ENCODE measurements at places on chromosomes 2 and 18.
A peak's percentile ranks its signal among the peaks of the same experiment; 100 is the strongest.

- DNase-seq = peak; percentile 52
Measured at GRCh38 chr2:42105330-42106256, 57.8 kb downstream of the PKDCC start.

DNA sequence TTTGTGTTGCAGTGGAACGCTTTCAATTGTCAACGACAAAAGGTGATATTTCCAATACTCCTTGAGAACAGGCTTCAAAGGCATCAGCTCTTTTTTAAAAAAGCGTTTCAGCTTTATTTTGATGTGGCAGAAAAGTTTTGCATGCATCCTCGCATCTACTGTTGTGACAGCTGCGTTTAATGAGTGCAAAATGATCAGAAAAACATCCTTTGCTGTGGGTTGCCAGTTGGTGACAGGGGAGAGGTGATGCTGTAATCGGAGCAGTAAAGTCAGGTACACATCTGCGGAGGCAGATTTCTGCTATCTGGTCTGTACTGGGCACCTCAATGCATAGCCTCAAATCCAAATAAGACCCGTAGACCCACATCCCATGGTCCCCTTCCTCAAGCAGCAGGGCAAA lies 91.9 kb upstream of the POU3F3 start:
- no peak for DNase-seq

DNA sequence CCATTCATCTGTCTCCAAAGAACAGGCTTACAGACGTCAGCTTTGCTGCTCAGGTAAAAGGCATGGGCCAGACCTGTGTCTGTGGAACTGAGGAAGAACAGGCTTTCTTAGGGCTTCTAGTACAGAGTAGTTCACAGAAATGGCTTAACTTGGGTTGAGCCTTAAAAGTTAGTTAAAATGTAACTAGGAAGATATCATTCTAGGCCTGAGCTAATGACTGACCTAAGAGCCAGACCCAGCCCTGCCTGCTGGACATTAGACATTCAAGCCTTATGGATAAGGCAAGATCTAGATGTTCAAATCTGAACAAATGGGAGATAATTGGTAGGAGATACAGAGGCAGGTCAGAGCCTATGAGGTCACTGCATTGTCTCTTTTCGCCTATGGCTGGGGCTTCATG lies 73.9 kb upstream of the SLC14A2 start:
- DNase-seq = no peak

- DNase-seq = no peak
Measured at GRCh38 chr18:35547008-35547605, 34.4 kb upstream of the GALNT1 start.

GRCh38 chr18:5625076-5625475 lies 81.3 kb upstream of the EPB41L3 start:
- DNase-seq = no peak

DNA sequence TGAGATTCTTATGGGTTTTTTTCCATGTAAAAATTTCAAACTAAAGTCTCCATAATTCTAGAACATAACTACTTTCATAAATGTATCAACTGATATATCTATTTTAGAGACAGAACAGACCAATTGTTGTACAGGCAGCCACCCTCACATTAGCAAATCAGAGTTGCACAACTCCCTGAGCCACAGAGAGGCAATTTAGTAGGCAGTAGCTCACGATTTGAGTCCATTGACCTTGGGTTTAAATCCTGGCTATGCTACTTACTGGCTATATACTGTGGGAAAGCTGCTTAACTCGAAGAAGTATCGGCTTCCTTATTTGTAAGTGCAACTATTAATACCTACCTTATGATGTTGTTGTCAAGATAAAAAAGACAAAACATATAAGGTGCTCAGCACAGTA lies 16.2 kb downstream of the MTIF2 start:
- no peak for DNase-seq

- DNase-seq = no peak
Measured at GRCh38 chr2:47205576-47206141, 50.6 kb upstream of the STPG4 start.

DNA sequence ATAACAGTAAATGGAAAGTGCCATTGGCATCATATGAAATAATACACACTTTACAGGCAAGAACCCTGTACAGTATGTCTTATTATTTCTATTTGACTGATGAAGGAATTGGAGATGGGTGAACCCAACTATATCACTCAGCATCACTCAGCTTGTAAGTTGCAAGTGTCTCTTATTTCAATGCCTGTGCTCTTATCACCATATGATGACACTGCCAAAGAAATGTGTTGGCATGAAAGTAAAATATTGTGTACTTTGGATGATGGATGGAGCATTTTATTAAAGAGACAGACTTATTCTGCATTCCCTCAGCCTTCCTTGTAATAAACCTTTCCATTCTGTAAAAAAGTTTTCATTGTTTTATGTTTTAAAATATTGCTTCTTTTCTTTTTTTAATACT lies 927.5 kb upstream of the VRK2 start:
- DNase-seq = no peak

DNA sequence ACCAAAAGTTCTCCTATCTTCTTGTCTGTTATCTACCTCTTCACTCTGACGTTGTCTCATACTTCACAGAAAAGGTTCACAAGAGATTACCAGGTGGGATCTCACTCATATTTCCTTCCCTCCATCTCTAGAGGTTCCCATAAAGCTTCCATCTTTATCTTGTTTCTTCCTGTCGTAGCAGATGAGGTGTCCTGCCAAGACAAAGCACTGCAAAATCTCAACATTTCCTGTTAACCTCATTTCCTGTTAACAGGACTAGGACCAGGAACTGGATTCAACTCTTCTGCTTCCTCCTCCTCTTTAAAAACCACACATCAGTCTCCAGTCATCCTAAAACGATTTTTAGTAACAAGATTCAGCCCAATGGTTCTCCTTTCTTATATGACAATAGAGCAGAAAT lies 512.8 kb upstream of the NRP2 start:
- DNase-seq = no peak

- no peak for DNase-seq
Measured at GRCh38 chr2:98883780-98884211, 52.2 kb downstream of the CRACDL start.

DNA sequence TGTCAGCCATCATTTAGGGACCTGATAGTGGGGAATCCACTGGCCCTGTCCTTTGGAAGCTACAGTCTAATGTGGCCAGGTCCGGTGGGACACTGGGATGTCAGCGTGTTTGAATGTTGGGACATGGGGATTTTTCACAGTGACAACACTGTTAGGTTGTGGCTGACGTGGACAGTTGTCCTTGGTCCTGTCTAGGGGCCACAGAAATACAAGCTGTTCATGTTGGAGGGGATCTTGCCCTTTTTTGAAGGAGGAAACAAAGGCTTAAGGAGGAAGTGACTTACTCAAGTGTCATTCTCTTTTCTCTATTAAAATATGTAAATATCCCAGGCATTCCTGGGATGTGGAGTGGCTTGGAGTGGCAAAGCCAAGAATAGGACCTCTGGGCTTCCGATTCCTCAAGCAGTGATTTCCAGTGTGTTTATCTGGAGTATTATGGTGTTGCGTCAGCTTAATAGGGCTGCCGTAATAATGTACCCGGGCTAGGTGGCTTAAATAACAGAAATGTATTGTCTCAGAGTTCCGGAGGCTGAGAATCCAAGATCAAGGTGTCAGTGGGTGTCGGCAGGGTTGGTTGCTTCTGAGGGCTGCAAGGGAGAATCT lies 8.5 kb downstream of the ACOXL start:
- DNase-seq = no peak

GRCh38 chr2:180799141-180799540 lies 181.3 kb upstream of the UBE2E3 start:
- DNase-seq = no peak

DNA sequence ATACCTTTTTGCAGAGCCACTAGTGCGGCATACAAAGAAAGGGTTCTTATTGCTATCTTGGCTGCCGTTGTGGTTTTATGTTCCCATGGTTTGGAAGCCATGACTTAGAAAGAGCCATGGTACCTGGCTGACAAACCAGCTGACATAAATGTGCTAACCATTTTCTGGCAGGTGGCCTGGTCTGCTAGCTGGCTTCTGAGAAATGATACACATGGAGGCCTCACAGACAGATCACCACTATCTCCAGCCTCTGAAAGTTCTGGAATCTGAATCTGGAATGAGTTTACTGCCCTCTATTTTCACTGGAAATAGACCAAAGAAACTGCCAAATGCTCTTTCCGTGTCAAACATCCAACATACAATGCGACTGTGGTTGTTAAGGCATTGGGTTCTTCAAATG lies 123.7 kb downstream of the QPCT start:
- DNase-seq = peak; percentile 23

DNA sequence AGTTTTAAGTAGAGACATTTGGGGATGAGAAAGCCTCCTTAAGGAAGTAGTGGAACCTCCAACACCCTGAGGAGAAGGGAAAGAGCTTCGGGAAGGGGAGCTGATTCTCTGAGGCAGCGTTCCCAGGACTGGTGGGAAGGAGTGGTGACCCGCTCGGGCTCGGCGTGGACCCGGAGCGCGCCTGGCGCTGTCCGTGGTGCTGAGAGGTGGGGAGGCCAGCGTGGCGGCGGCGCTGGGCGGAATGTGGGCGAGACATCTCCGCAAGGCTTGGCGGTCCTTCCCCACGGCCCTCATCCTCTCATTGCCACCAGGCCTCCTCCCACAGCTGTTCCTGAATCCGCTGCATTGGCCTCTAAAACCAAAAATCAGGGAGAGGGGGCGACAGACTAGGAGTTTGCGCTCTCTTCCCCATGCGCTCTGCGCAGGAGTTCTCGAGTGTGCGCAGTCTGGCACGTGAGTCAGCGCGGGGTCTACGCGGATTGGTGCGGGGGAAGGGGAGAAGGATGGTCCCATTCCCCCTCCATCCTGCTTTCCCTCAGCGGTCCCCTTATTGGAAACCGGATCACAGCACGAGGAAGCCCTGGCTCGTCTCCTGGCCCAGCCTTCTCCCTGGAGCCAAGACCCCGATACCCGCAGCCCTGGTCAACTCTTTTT lies 857 bp downstream of the RESP18 start:
- DNase-seq = peak; percentile 51

- no peak for DNase-seq
Measured at GRCh38 chr2:62498739-62499138, 7.3 kb downstream of the TMEM17 start.

GRCh38 chr2:117972476-117973123 lies 41.3 kb downstream of the CCDC93 start:
- DNase-seq = peak; percentile 72

DNA sequence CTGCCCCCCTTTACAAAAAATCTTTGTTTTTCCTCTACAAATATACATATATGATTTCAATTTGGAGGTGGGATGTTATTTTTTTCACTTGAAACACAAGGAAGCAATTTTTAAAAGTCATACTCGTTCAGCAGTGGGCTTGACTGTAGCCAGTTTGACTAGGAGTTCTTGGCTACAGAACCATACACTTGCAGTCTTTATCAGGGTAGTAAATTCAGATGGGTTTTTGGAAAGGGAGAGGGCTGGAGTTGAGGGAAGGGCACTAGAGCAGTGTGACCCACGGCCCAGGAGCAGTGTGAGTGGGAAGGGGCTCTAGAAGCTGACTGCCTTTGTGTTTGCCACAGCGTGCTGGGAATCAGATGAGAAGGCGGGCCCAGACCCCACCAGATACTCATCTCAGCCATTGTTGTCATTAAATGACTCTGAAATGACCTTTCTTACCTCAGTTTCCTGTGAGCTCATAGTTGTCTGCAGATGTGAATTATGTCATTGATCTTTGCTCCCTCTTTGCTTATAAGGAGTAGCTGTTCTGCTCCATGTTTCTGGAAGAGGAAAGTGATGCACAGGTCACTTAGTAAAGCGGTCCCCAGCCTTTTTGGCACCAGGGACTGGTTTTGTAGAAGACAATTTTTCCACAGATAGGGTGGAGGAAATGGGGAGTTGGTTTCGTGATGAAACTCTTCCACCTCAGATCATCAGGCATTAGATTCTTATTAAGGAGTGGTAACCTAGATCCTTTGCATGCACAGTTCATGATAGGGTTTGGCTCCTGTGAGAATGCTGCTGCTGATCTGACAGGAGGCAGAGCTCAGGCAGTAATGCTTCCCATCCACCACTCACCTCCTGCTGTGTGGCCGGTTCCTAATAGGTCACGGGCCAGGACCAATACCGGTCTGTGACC lies 116.8 kb downstream of the SPTBN1 start:
- DNase-seq = peak; percentile 68

DNA sequence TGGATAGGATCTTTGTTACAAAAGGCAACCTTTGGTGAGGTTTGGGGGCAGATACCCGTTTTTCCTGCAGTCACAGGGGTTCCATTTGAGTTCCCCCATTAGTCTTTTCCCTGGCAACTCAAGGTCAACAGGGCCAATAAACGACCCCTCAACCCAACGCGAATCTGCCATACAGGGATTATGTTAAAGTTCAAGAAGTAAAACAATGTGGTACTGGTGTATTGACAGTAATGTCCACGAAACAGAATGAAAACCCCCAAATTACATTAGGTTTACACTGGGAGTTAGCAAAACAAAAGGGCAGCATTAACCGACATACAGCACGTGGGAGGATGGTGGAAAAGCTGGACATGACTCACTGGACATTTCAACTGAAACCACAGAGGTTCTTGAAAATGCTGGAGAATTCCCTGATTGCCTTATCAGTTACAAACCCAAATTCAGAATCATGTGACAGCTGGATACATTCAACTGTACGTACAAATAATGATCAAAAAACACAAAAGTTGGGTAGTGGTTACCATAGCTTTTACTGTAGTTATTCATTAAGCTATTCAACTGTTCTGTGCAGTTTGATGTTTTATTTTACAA lies 4.9 kb upstream of the IMP4 start:
- DNase-seq = peak; percentile 71

DNA sequence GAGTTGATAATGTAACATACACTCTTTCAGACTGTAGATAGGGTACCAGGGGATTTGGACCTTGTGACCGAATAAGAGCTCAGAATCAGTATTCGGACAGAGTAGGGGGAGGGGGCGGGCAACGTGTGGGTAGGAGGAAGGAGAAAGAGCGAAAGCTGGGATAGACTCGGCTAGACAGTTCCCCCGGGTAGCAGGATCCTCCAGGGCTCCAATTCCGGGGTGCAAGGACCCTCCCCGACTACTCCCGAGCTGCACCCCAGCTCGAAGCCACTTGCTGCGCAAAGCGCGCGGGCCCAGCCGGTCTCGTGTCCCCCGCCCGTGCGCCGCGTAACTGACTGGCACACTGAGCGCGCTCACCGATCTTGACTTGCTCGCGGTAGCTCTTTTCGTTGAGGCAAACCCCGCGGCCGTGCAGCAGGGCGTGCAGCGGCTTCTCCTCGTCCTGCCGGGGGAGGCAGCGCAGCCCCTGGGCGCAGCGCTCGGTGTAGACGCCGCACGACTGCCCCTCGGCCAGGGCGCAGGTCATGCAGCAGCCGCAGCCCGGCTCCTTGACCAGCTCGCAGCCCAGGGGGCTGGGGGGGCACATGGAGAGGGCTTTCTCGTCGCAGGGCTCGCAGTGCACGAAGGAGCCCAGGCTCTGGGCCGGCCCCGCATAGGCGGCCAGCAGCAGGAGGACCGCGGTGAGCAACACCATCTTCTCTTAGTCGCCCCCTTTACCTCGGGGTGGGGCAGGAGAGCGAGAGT lies 1.1 kb downstream of the IGFBP5 start:
- peak; percentile 56 for DNase-seq

GRCh38 chr18:79530821-79531220 lies 135.1 kb downstream of the NFATC1 start:
- no peak for DNase-seq

GRCh38 chr2:212957624-212958023 lies 193.8 kb downstream of the IKZF2 start:
- no peak for DNase-seq

GRCh38 chr2:25085761-25086560 lies 44.1 kb downstream of the EFR3B start:
- no peak for DNase-seq

- DNase-seq = no peak
Measured at GRCh38 chr2:137943678-137944347, 20.5 kb upstream of the HNMT start.

GRCh38 chr2:144889348-144889747 lies 369.4 kb upstream of the ZEB2 start:
- no peak for DNase-seq
